ENCODE measurements at places on chromosomes 1 and 21. TPM values are rescaled to one million over a fixed set of nuclear protein-coding genes. Genes with fewer than 3 reads are reported as not detected.
A peak's percentile ranks its signal among the peaks of the same experiment; 100 is the strongest.

FCRL4 gene
- not detected for polyA plus RNA-seq

NBPF6 gene
- 0.02 TPM for polyA plus RNA-seq

GRCh38 chr1:232904566-232904965 lies 45.8 kb upstream of the NTPCR start:
- DNase-seq: no peak

- DNase-seq: no peak
Observed at GRCh38 chr21:23402929-23403520, 2204.3 kb downstream of the MRPL39 start.

GRCh38 chr1:154968731-154969130 lies 1.8 kb downstream of the SHC1 start:
- no peak for DNase-seq

DNA sequence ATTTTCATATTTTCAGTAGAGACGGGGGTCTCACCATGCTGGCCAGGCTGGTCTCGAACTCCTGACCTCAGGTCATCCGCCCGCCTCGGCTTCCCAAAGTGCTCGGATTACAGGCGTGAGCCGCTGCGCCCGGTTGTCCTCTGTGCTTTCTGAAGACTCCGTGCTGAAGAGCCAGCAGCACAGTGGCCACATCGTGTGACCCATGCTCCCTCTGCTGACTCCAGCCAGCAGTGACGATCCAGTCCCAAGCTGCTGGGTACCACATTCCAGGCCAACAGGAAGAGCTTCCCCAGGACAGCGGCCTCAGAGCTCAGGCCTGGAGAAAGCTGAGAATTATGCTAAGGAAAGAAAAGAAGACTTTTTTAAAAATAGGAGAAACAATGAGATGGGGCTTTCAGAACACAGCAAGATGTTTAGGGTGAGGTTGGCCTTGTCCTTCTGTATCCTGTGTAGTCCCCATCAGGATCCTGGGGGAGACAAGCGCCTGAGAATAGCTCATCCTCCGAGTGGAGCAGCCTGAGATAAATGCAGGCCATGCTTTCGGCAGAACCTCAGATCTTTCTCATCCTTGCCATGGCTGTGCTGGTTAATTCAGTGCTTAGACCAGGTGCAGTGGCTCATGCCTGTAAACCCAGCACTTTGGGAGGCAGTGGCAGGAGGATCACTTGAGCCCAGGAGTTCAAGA lies 207.1 kb downstream of the SLC35F3 start:
- DNase-seq: peak; percentile 61

CR1L gene
- 0.60 TPM for polyA plus RNA-seq

Measured in lung (tissue), 17 donors.